ENCODE measurements at places on chromosomes 1 and 21.

GRCh38 chr1:118984722-118985639 lies 3.2 kb downstream of the TBX15 start:
- DNase-seq: no peak

- peak; percentile 36 for DNase-seq
Measured at GRCh38 chr21:31731056-31731856, 662 bp downstream of the SCAF4 start.

- DNase-seq: no peak
Measured at GRCh38 chr1:14592004-14592631, 6.4 kb upstream of the KAZN start.

GRCh38 chr1:87398641-87399040 lies 70.0 kb downstream of the LMO4 start:
- DNase-seq: peak; percentile 87

DNA sequence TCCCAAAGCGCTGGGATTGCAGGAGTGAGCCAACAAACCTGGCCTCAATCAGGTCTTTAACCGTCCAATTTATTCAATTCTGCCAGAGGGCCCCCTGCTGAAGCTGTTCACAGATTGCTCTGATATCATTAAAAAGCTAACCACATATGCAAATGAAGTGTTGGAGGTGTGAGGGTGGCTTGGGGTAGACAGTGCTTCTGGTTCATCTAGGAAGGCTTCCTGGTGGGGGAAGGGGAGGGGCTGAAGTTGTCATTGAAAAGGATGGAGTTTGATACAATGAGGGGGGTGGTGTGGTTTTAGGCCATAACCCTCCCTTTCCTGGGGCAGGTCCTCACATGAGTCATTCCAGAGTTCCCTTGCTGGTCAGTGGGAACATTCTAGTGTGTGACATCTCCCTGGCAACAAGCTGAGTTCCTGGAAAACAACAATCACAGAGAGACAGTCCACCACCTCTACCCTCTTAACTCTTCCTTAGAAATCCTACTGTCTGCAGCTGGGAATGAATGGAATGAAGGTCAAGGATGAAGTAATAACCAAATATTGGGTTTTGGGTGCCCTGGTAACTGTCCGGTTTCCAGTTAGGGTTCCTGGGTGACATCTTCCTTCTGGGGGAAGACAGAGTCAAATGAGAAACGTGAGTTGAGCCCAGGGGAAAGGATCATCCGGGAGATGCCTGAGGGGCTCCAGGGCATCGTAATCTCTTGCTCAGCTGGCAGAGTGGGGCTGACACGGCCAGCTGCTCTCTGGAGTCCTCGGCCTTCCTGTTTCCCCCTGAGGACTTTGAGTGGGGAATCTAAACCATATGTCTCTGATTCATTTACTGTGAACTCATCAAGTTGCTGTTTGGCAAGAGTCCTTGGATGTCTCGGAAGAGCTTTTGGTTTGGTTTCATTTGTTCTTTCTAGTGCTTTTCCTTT lies 32.2 kb downstream of the BATF3 start:
- DNase-seq: peak; percentile 57

DNA sequence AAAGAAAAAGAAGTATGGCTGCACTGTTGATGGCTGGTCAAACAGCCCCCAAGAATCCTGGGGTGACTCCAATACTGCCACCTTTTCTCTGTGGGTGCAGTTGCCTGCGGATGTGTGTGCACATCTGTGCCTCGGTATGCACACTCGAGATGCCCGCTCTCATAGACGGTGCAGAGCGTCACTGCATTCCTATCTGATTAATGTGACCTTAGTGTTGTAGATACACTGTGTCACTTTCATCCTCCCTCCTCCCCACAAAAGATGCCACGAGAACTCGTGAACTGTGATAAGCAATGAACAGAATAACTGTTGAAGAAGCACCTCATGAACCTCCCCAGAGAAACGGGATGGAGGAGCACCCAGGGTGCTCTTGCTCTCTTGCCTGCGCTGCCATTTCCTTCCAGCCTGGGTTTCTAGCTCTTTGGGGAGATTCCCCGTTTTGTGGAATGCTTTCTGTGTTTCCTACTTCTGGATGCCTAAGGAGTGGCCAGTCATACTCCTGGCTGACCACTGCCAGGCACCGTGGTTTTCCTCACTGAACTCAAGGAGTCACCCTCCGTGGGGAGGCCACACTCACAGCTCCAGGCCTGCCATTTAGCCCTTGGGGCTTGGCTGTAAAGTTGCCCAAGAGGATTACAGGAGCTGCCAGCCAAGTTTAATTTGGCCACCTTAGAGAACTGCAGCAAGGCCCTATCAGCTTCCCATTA lies 32.0 kb downstream of the NTPCR start:
- peak; percentile 33 for DNase-seq

DNA sequence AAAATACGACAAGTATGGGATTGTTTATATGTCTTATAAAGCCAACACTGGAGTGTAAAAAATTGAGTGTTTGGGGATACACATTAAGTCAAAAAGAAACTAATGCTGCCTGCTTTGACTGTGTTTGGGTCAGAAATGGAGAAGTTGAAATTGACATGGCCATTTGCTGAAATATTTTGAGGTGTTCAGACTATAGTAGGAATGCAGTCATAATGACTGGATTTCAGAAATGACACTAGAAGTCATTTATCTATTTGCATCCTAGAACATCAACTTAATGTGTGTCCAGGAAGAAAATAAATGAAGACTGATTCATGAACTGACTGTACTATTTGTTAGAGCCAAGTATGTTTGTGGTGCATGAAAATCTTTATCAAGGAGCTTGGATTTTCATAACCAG lies 28.4 kb downstream of the RASAL2 start:
- DNase-seq: no peak

- no peak for DNase-seq
Measured at GRCh38 chr1:78658901-78659300, 9.3 kb downstream of the IFI44 start.

GRCh38 chr1:190001187-190001586 lies 476.5 kb downstream of the BRINP3 start:
- DNase-seq: peak; percentile 13

DNA sequence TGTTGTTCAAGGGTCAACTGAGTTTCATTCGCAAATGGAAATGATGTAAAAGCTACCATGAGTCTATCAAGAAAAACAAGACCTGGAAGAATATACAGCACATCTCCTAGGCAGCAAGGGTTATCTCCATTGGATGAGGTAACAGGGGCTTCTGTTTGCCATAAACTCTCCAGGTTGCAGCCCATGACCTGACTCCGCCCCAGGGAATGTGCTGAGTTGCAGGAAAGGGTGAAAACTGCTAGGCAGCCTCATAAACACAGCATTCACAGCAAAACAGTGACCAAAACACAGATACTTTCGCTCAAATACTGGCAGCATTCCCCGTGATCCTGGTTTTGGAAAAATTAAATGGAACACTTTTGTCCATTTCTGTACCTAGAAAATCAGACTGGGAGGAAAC lies 20.2 kb upstream of the ACTA1 start:
- no peak for DNase-seq

DNA sequence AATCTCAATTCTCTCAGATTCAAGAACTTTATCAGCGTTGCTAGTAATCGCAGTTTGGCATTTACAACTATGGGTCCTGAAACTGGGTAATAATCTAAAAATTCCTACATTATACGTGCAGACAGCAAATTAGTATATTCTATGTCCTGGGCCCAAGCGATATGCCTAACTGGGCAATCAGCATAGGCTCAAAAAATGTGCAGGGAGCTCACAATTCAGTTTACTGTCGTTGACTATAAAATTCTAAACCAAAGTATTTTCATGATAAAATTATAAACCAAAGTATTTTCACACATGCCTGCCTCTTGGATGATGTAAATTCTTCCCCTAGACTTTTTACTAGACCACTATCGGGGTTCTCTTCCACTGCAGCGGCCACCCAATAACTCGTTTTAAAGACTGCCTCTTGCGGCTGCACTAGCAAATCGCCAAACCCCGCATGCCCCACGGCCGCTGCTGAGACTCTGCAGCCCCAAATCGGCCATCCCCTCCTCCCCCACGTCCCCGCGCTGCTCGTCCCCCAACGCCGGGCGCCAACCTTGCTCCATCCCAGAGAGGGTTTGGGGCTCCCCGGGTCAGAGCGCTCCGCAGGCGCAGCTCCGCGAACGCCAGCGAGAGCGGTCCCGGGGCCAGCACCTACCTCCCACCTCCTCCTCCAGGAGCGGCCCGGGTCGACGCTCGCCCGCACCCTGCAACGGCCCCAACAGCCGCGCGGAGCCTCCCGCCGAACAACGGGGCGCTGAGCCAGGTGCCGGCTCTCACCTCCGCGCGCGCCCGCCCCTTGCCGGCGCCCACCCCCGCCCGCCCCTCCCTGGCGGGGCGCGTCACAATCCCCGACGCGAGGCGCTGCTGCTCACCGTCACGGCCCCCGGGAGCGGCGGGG lies 506 bp downstream of the SSX2IP start:
- peak; percentile 45 for DNase-seq

GRCh38 chr1:192161976-192162375 lies 3.7 kb downstream of the RGS18 start:
- no peak for DNase-seq

GRCh38 chr1:45604239-45604638 lies 19.6 kb downstream of the CCDC17 start:
- DNase-seq: no peak

- peak; percentile 99 for DNase-seq
Measured at GRCh38 chr1:15765495-15766194, 7.0 kb downstream of the FBLIM1 start.

GRCh38 chr1:23169727-23170335 lies 1.2 kb upstream of the LUZP1 start:
- peak; percentile 94 for DNase-seq

- no peak for DNase-seq
Measured at GRCh38 chr1:10958614-10959013, 53.8 kb upstream of the TARDBP start.

DNA sequence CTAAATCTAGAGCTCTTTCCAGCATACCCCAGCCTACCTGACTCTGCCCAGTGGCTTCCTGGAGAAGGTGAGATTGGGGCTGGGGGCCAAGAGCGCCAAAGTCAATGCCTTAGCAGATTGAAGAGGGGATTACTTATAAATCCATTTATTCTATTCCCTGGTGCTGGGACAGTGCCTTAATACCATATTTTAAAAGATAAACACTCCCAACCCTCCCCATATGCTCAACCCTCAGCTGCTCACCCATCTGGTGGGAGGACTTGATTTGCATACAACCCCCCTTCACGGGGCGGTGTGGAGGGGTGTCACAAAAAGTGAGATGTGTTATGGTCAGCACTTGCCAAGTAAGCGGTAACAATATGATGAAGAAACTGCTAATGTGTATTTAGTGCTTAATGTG lies 3.2 kb upstream of the DISP3 start:
- DNase-seq: no peak

GRCh38 chr1:89005286-89006151 lies 13.1 kb upstream of the KYAT3 start:
- no peak for DNase-seq

- DNase-seq: peak; percentile 34
Measured at GRCh38 chr1:175072099-175072951, 4.7 kb downstream of the TNN start.

DNA sequence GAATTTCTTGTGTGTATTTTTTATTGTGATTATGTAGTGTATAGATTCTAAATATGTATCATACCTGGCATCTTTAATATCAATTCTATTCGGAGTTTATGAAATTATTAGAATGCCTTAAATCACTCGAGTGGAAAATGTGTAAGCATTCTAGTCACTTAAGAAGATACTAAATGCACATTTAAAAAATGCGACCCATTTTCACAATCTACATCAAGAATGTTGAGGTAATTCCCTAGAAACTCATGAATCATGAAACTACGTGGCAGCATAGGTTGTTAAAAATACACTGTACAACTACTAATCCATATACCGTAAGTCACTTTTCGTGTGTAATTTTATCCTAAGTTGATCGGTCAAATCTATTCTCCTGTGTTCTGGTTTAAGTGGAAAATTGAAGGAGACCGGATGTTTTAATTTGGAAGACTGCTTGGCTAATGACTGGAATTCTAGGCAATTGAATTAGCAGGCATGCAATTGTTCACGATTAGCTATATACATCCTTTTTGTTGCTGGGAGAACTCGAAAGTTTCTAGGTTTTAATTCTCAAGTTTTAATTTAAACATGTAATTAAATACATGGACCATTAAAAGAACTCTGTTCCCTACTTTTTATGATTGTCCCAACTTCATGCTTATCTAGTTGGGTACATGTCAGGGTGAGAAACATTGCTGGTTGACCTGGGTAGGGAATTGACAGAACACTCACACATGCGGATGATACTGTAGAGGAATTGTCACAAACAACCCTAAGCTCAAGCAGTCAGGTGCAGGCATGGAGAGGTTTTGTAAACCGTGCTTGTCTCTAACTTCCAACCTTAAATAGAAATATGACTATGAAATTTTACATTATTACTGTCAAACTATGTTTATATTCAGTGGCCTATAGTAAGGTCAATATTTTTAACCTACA lies 6.6 kb downstream of the ZBTB18 start:
- no peak for DNase-seq

GRCh38 chr1:72623299-72623708 lies 341.0 kb upstream of the NEGR1 start:
- peak; percentile 57 for DNase-seq

GRCh38 chr1:243391355-243391754 lies 135.5 kb downstream of the SDCCAG8 start:
- DNase-seq: no peak

DNA sequence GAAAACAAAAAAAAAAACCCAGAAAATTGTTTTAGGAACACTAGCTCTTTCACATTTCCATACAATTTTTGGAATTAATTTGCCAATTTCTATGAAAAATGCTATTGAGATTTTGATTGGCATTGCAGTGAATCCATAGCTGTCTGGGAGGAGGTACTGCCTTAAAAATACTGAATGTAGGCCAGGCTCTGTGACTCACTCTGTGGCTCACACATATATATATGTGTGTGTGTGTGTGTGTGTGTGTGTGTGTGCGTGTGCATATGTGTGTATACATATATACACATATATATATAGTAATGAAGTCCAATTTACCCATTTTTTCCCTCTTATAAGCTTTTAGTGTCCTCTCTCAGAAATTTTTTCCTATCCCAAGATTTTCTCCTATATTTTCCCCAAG lies 214.2 kb upstream of the DMRTA2 start:
- peak; percentile 42 for DNase-seq

- peak; percentile 94 for DNase-seq
Measured at GRCh38 chr1:28648008-28648473, 359 bp upstream of the RNU11 start.

DNA sequence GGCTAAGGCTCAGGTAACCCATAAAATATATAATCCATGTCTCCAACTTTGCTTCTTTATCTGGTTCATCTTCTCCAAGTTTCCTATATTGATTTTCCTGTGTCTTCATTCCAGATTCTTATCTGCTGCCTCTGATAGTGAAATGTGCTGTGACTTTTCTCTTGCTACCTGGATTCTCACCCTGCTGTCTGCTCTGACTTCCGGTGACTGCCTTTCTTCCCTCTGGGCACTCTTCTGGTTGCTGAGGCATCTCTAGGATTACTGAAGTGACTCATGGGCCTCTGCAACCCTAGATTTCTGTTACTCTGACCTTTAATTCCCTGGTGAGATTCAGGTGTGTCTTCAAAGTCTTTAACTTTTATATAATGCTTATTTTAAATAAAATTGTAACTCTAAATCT lies 46.9 kb downstream of the GIPC2 start:
- DNase-seq: peak; percentile 89

DNA sequence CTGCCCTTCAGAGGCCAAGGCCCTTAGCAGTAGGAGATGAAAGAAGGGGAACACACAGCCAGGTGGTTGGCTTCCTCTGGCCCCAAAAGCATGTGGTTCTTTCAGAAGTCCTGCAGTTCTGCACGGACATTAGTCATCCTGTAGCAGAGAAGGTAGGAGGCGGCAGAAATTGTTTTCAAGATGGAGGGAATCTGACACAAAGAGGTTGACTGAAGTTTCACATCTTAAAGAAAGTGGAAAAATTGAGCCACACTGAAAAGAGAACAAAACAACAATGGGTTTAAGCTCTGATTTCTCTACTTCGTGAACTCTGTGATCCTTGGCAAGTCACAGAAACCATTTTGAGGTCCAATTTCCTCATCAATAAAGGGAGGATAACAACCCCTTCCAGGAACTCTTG lies 125.3 kb upstream of the DNAH14 start:
- DNase-seq: no peak
